ENCODE measurements at places on chromosomes 4 and X.

GRCh38 chrX:108947205-108947604 is 210.8 kb upstream of the IRS4 start:
- DNase-seq, result no peak

DNA sequence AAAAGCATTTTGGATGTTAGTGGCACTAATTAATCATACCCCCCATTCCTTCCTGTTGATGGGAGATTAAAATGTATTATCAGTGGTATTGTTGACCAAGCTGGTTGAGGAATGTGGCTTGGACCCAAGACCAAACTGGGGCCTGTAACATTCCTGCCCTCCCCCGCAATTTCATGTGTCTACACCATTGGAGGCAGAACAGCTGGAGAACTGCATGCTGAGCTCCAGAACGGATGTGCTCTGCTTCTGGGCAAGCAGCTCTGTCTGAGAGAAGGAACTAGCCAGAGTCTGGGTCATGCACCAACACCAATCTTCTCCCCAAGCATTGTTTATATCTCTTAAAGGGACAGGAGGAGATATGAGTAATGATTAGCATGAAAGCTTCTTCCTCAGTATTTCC is 185.5 kb downstream of the CEP135 start:
- DNase-seq, result no peak

- DNase-seq, result no peak
Measured at GRCh38 chrX:295136-295535, 14.0 kb downstream of the PLCXD1 start.

GRCh38 chrX:119734897-119735339 is 23.5 kb upstream of the SOWAHD start:
- DNase-seq, result no peak

DNA sequence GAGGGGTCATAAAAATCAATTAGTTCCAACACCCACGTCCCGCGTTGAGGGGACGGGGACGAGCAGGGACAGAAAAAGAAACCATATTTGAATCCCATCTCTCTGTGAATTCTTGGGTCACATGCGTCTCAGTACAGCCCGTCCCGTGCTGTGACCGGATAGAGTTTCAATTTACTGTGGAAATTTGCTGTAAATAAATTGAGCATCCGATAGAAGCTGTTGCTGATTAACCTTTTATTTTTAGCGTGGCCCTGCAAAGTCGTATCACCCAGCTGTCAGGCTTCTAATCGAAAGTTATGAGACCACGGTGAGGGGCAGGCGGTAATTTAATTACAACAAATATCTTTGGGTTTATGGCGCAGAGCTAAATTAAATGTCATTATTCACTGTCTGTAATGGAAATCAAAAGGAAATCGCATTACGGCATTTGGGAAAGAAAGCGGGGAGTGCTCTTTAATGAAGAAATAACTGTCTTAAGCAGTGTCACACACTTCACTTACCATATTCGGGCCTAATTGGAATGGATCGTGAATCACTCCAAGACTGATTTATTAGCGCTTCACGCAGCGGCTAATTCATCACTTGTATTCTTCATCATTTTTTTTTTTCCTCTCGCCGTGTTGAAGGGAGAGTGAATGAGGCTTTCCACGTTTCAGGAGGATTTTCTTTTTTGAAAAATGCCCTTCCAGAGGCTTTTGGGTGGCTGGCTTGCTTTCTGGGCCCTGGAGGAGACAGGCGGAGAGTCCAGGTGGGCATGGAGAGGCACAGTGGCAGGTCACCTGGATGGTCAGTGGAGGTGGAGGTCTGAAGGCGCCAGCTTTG is 7.3 kb downstream of the SHOX start:
- DNase-seq, result no peak

GRCh38 chrX:110418316-110419235 is 59.9 kb downstream of the RTL9 start:
- DNase-seq, result no peak

DNA sequence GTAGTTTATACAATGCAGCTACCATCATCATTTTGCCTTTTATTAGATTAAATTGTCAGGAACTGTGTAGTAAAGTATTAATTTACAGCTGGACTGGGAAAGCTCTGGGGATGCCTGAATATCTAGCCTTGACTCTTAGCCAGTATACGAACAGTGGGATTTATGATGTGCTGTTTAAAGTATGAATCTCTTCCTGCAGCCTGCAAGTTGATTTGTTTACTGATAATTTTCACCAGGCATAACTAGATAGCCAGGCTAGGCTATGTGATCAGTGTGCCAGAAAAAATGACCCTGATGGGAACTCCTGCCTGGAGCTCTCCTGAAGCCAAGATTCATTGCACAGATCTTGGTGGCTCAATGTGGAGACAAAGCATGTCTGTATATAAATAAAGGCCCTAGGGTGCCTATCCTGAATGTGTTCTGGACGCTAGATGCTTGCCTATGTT is 119.2 kb downstream of the SCLT1 start:
- no peak for DNase-seq

DNA sequence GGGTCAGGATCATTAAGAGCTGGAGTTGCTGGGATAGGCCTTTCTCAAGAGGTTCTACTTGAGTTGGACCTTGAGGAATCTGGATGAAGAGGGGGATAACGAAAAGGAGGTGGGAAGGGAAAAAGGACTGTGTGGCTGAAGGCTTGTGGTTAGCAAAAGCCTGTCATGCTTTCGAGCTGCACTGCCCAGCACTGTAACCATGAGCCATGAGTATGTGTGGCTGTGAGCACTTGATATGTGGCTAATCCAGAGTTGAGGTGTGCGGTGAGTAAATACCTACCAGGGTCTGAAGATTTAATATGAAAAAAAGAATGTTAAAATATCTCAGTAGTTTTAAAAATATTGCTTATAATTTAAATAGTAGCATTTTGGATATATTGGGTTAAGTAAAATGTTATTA is 11.4 kb downstream of the TMEM165 start:
- no peak for DNase-seq

DNA sequence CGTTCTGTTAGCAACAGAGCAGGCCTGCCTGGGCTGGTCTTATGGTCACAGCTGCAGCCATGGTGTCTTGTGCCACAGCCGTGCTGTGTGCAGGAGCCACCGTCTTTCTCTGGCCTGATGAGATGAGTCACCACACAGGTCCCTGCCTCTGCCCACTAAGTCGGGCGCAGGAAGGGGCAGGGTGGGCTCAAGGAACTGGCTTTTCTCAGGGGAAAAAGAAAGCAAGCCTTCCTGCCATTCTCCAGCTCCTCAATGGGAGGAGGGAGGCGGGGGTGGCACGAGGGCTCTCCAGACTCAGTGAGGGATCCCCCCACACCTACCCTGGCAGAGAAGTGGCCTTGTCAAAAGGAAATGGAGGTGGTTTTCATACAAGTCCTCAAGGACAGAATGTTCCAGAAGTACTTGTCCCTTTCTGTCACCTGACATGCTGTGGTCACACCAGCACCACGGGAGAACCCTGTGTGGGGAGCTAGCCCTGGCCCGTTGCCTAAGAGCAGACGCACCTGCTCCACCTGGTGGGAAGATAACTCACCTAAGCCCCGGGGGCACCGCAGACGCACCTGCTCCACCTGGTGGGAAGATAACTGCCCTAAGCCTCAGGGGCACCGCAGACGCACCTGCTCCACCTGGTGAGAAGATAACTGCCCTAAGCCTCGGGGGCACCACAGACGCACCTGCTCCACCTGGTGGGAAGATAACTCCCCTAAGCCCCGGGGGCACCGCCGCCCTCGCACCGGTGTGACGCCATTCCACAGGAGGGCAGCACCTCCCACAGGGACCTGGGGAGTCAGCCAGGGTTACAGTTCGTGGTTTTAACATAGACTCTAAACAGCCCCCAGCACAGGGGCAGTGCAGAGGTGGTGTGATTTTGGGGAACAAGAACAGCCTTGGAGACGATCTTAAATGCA is 18.5 kb downstream of the UVSSA start:
- DNase-seq, result no peak

DNA sequence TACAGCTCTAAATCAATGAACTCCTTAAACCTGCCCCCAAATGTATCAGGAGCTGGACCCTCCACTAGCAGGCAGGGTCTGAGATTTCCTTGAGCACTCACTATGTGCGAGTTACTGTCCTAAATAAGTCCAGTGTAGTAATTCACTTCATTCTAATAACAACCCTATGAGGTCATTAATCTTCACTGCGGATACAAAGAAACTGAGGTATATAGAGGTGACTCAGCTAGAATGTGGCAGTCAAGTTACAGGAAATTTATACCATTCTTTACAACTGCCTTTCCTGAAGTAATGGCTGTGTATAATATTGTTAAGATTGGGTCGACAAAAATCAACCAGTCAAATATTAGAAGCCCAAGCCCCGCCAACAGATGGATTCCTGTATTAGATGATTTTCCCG is 473.9 kb upstream of the FTHL17 start:
- DNase-seq, result no peak

DNA sequence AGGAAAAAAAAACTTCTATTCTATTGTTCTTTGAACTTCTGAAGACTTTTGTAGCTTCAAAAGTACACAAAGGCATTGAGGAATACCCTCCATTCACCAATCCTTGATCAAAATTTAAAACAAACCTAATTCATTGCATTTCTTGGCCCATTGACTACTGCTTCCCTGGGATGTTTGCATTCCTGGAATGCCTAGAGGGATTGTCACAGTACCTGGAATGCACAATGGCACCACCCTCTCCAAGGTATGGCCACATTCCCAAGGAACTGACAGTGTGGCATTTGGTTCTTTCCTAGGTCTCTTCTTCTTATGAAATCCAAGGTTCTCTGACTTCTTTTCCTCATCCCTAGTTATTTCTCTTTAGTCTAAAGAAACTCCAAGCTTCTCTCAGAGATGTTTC is 600.7 kb downstream of the CCSER1 start:
- no peak for DNase-seq

GRCh38 chrX:37603938-37604409 is 32.5 kb downstream of the LANCL3 start:
- no peak for DNase-seq
